ENCODE measurements at places on chromosomes 7 and 10.
A peak's percentile ranks its signal among the peaks of the same experiment; 100 is the strongest.

DNA sequence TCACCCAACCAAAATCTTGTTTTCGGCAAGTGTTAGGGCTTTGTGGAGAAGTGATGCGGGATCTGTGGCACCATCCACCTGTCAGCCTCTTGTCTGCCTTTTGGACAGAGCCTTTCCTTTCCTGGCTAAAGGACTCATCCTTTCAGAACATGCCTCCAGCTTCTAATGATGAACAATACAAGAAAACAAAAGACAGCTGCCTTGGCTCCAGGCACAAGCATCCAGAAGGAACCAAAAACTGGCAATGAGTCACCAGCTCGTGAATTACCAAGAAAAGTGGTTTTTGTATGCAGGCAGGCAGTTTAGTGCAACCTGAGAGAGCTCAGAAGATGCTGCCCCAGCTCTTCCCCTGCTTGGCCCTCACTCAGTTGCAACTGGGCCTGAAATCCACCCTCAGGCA is 84.6 kb upstream of the NAMPT start:
- no peak for DNase-seq

GRCh38 chr7:2876031-2876731 is 32.1 kb upstream of the GNA12 start:
- no peak for DNase-seq

DNA sequence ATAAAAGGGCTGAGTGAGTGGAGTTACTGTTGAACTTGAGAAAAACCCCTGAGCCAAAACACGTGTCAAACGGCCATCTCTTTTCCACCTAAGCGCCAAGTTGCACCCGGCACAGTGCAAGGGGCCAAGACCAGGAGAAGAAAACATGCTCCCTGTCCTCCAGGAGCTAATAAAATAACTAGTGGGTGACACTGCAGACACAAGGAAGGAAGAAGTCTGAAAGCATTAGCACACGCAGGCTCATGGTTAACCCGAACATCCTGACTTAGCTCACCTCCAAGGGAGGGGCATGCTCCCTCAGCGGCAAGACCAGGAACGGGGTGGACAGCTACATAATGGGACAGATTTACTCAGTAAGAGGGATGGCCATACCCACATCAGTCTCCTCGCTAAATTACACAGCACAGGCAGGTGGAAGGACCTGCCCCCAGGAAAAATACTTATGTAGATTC is 65.0 kb downstream of the PIP4K2A start:
- DNase-seq, result peak; percentile 20

- DNase-seq, result no peak
Observed at GRCh38 chr10:29109707-29110571, 178.9 kb upstream of the LYZL1 start.

- no peak for DNase-seq
Observed at GRCh38 chr7:2082139-2082998, 150.4 kb downstream of the MAD1L1 start.

DNA sequence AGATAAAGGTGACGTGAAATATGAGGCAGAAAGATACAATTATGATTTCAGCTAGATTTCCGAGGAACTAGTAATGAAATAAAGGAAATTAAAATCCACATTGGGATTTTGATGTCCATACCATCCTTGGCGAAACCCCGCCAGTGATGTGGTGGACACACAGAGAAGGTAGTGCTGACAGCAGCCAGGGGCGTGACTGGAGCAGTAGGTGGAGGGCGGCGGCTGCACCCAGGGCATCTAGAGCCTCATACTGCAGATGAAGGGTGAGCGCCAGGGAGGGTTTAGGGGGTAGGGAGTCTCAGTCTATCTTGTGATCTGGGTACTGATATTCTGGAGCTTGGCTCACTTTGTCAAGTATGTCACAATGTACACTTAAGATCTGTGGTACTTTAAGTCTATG is 855.5 kb upstream of the POM121L12 start:
- DNase-seq, result no peak

Data from stimulated activated CD4-positive, alpha-beta T cell treated with anti-CD3 and anti-CD28 coated beads, Interleukin-12 subunit alpha, Interleukin-12 subunit beta, amount 100 ng/mL, for 4 hours (primary cell).